ENCODE measurements at places on chromosomes 1 and 21.

- no peak for DNase-seq
Measured at GRCh38 chr1:205369701-205370123, 13.0 kb upstream of the KLHDC8A start.

- no peak for DNase-seq
Measured at GRCh38 chr1:224622831-224623230, 6.7 kb downstream of the CNIH3 start.

GRCh38 chr21:45299026-45299863 is 11.6 kb upstream of the POFUT2 start:
- no peak for DNase-seq

DNA sequence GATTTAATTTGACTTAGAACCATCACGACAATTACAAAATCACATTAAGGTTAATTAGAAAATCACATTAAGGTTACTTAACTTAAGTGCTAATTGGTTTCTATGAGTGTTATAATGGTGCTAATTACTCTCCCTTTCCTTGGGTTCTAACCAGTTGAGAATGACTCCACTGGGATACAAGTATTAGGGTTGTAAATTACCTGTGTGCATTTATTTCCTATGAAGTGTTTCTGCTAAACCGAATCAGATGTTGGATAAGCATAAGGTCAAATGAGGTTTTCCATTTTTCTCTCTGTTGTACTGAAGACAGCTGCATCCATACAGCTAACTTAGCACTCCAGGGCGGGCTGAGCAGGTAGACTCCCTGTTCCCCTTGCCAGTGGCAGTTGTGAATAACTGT is 610.3 kb upstream of the TMPRSS15 start:
- no peak for DNase-seq

GRCh38 chr1:175317779-175318178 is 125.2 kb upstream of the KIAA0040 start:
- no peak for DNase-seq

- peak; percentile 38 for DNase-seq
Measured at GRCh38 chr1:109214695-109215623, 1.2 kb downstream of the SARS1 start.
